GF-D8 (cell line): ENCODE measurements at places on chromosomes 7 and 10.

DNA sequence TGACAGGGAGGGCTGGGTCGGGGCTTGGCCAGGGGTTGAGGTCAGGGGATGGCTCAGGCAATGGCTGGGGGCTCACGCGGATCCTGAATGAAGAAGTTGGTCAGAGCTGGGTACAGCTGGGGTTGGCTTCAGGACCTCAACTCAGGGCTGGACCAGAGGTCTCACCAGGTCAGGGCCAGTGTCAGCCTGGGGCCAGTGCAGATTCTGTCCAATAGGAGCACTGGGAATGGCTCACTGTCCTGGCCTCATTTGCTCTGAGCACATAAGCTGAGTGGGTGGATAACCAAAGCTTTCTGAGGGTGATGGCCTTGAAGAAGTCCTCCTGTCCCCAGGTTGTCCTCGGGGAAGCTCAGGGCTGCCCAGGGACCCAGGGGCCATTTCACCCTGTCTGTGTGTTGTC lies 54.9 kb upstream of the PCBD1 start:
- DNase-seq: no peak

DNA sequence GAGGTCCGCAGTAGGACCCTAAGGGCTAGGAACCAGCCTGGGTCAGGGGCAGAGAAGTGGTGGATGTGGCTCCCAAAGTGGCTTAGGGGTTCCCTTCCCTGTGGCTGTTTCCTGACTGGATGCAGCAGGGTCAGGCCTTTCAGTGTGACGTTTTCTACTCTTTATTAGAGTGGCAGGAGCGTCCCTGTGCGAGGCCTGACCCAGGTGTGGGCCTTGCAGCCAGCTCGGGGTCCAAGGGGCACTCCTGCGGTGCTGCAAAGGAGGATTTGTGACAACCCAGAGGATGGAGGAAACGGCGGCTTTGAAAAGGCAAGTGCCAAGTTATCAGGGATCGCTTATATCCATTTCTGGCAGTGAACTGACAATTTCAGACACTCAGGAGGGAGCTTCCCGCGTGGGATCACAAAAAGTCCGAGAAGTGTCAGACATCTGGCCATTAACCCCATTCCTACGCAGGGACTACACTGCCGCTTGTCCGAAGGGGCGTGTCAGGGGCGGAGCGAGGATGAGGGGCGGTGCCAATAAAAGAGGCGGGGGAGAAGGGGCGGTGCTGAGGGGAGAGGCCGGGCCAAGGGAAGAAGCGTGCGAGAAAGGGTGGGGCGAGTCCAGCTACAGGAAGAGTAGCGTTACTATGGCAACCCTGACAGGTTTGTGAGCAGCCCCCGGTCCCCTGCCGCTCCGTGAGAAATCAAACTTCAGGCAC lies 98.8 kb upstream of the ZNF722 start:
- DNase-seq: peak; percentile 4

GRCh38 chr10:106836933-106837663 lies 327.4 kb downstream of the SORCS1 start:
- no peak for DNase-seq

DNA sequence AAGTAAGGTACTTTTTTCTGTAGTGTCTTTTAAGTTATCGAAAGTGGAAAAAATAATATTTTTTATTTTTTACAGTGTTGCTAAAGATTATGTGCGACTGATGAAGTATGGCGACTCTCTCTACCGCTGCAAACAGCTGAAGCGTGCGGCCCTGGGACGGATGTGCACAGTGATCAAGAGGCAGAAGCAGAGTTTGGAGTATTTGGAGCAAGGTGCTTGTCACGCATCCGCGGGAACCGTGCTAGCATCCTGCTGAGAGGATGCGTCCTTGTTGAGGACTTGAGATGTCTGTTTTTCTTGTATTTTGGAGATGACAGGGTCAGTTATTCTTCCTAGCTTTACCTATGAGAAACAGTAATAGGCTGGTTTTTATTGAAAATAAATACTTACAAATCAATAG lies 7.8 kb downstream of the GTPBP4 start:
- no peak for DNase-seq

- DNase-seq: no peak
Measured at GRCh38 chr10:124340033-124340760, 78.5 kb downstream of the OAT start.

DNA sequence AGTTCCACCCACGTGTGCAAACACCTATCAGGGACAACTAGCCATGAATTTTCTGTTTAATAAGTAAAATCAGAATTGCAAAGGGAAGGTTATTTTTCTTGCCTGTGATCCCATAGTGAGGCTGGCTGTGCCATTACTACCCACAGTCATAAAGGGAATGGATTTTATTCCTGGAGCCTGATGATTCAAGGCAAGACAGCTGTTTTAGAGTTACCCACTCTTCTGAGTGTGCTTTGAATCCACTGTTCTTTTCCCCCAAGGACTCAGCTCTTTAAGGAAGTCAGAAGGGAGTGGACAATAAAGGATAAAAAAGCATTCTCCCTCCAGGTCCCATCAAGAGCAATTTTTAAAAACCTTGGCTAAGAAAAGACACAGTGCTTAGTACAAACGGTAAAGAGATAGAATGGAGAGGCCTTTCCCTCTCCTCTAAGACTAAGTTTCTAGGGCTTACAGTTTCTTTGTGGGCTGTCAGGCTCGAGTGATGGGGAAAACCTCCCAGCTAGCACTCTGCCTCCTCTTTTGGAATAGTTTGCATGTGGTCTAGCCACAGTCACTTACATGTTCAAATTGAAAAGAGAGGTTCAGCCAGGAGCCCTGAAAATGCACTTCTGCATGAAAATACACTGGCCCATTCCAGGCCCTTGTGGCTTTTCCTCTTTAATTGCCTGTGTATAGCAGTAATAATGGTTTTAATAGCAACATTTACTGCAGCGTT lies 5.1 kb upstream of the LRRC4 start:
- no peak for DNase-seq

GRCh38 chr7:155753446-155753965 lies 58.8 kb downstream of the SHH start:
- no peak for DNase-seq

DNA sequence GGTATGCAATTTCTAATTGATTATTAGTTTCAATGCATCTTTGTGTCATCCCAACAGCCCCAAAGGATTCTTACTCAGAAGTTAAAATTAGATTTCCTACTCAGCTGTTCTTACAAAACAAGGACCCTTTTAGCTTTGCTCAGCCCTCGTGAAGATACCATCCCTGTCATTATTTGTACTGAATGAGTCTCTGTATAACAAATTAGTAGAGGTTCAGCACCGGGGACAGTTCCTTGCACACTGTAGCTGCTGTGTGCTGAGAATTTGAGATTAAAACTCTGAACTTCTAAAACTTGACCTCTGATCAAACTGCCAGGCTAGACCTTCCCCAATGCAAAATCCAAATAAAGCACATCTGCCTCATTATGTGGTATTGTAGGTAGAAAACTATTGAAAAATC lies 299.1 kb downstream of the LHFPL3 start:
- DNase-seq: no peak

DNA sequence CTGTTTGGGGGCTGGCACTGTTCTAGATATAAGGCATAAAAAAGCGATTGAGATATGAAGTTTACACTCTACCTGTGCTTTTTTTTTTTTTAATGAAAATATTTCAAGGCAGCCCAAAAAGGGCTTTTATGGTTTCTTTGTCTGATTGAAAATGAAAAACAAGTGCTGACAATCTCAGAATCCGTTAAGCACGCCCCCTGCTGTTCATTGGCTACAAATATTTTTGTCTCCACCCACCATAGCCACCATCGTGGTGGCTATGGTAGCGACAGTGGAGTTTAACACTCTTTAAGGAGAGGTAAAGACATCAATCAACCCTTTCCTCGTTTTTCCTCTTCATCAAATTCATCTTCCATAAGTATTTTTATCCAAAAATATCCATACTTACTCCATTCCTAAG lies 94.2 kb downstream of the CD36 start:
- no peak for DNase-seq

- no peak for DNase-seq
Measured at GRCh38 chr7:6831018-6831725, 5.1 kb upstream of the CCZ1B start.

GRCh38 chr10:47161465-47161864 lies 138.5 kb upstream of the GDF10 start:
- no peak for DNase-seq

DNA sequence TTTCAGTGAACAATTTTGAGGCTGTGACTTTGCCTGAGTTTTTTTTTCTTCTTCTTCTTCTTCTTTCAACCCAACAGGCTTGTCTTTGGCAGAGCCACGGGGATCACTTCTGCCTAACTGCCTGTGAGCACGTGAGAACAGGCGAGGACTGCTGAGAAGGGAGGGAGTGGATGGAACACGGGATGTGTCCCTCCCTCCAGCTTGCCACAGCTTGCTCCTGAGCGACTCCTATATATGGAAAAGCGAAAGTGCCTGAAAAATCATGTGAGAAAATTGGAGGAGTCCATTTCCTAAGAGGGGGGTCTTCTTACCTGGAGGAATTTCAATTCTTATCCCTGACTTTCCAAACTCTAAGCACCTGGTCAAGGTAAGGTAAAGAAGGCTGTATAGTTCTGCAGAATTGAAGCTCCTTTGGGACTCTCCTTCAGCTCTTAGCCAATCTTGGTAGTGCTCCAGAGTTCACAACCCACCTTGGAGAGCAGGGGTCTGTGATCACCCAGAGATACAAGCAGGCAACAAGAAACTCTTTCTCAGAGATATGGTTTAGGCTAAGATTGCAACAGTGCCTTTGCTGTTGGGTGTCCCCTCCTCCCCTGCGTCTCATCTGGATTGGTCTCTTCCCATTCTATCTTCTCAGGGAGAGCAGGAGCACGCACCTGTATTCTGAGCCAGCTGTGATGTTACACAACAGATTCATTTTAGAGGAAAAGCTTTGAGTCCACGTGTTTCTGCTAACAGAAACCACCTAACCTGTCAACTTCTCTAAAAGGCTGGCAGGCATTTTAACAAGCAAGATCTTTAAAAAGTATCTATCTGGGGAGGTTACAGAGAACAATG lies at the start of gene MAT1A:
TSS of gene MAT1A (minus strand) at position 208 of the 837 bp plus-strand sequence. CDS start 235 bp downstream, outside the sequence.
- DNase-seq: no peak

- no peak for DNase-seq
Measured at GRCh38 chr10:129583831-129584230, 116.8 kb downstream of the MGMT start.

- DNase-seq: no peak
Measured at GRCh38 chr10:83677795-83678194, 461.5 kb upstream of the GHITM start.

DNA sequence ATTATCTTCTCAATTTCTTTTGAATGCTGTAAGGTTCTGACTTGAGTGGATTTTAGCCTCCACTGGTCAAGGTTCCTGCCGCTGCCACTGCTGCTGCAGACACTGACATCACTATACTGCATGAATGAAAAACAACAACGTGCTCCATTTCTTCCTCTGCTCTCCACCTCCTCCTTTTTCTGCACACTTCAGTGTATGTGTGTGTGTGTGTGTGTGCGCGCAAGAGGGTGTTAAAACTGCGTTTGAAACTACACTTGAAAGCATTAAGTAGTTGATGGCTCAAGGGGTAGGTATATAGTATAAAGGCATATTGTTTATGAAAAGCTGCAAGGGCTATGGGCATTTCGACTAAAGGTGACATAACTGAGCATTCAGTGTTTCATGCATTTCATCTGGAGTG lies 3.5 kb downstream of the GLCCI1 start:
- no peak for DNase-seq

DNA sequence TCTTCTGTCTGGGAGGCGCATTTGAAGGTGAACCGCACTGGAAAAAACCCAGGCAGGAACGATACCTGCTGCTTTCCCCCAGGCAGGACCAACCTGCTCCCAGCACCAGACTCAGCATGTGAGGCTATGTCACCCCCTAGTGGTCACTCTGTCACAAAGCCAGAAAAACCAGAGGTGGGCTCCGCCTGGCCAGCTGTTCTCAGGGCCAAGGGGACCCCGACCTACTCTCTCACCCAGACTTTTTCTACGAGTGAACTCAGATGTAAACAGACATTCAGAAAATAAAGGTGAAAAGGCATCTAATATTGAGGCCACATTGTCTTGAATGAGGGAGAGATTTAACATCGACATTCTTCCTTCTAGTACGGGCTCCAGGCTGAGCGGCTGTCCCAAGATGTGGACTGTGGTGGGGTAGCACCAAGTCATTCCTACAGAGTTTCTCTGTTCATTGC lies 117.3 kb downstream of the PRKAG2 start:
- peak; percentile 28 for DNase-seq

DNA sequence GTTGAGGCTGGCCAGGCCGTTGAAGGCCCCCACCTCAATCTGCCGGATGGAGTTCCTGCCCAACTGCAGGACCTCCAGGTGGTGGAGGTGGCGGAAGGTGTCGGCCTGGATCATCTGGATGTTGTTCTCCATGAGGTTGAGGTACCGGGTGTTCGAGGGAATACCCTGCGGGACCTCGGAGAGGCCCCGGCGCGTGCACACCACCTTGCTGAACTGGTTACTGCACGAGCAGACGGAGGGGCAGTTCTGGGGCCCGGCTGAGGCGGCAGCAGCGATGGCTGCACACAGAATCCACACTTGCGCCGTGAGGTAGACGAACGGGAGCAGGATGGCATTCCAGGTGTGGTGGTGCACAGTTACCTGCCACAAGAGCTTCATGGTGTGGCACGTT lies 979 bp downstream of the LRRC4 start:
- DNase-seq: no peak

GRCh38 chr10:43218206-43218950 lies 48.5 kb downstream of the RASGEF1A start:
- DNase-seq: no peak
